Stimulated activated CD4-positive, alpha-beta T cell treated with anti-CD3 and anti-CD28 coated beads, Interleukin-15, amount 100 ng/mL, for 1 hour (primary cell): ENCODE measurements at places on chromosomes 1 and 21.

- DNase-seq = no peak
Measured at GRCh38 chr1:33170351-33171274, 11.2 kb downstream of the TRIM62 start.

- peak; percentile 14 for DNase-seq
Measured at GRCh38 chr1:117606649-117607430, 992 bp downstream of the TENT5C start.

DNA sequence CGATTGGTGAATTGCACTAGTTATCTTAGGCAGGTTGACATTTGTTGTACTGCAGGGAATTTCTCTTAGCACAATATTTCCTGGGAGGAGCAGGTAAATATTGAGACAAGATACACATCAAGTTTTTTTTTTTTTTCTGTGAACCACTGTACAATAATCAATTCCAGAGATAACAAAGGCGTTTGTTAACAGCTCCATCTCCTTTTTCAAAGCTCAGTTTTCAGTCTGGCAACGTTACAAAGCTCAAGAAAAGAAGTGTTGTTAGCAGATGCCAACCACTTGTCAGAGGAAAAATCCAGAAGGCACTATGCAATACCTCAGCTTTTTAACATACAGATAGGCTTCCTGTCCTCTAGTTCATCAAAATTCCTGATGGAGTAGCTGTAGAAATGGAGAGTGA lies 40.9 kb upstream of the DAB1 start:
- no peak for DNase-seq

DNA sequence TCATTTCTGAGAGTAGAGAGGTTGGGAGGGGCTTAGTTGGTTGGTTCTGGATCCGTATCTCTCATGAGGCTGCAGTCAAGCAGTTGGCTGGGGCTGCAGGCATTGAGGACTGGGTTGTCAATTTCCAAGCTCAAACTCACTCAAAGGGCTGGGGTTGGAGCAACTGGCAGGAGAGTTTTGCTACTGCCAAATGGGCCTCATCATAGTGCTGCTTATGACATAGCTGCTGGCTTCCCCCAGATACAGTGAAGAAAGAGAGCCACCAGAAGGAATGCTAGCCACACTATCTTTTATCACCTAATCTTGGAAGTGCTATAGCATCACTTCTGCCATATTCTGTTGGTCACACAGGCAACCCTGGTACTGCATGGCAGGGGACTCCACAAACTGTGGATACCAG lies 363.5 kb upstream of the USP24 start:
- DNase-seq = no peak
